GM12878 (cell line): ENCODE measurements at places on chromosomes 13 and 19. TPM values are rescaled to one million over a fixed set of nuclear protein-coding genes. Genes with fewer than 3 reads are reported as not detected.

The SCEL gene
- total RNA-seq: 0.16 and 0.23 TPM in 2 replicates

DNA sequence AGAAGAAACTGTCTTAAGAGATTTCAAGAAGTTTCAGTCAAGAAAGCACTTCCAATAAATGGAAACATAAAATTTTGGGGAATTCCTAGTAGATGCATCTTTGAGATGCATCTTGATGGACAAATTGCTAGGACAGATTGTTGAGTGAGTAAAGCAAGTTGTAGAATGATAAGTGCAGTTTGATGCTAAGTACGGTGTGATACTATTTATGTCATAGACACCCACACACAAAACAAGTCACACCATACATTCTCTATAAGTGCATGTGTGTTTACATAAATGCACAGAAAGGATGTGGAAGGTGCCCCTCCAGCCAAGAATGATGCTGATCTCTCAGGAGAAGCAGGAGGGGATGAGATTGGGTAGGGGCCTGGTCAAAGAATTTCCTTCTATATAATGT lies 375.7 kb downstream of the FOXO1 start:
- no peak for DNase-seq

- DNase-seq: no peak
These were observed 1.4 kb downstream of the EPN1 start for GRCh38 chr19:55676383-55676782.

DNA sequence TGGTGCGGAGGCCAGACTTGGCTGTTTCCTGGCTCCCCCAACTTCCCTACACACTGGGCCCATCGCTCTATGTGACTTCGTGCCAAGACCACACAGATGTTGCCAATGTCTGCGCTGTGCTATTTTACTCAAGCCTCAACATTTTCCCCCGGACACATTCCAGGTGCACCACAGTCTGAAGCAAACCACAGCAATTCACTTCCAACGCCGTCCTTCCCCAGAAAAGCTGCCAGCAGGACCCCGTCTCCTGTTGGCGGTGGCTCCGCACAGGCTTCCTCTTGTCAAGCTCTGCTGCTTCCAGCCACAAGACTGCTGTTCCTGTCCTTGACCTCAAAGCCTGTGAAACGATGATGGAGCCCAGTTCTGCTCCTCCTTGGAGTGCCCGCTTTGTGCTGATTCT lies 100.7 kb downstream of the CRYL1 start:
- DNase-seq: no peak

DNA sequence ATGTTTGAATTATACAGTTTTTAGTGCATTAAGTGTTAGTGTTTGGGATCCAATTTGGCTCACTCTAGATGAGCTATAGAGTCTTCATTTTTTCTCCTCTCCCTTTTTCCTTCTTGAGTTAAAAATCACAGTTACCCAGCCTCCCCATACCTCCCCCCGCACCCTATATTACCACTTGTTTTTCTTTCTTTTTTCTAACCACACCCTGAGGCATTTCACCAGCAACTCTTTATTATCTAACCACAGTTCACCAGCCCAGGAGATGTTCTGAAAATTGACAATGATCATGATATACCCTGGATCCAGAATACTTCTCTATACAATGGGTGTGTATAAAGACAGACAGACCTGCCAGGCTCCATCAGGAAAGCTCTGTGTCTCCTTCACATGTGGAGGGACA lies 86.5 kb upstream of the UBL3 start:
- no peak for DNase-seq
